Activated B cell treated with CpG ODN at 0.5 μM for 24 hours (primary cell): ENCODE measurements at places on chromosomes 5 and 9.

DNA sequence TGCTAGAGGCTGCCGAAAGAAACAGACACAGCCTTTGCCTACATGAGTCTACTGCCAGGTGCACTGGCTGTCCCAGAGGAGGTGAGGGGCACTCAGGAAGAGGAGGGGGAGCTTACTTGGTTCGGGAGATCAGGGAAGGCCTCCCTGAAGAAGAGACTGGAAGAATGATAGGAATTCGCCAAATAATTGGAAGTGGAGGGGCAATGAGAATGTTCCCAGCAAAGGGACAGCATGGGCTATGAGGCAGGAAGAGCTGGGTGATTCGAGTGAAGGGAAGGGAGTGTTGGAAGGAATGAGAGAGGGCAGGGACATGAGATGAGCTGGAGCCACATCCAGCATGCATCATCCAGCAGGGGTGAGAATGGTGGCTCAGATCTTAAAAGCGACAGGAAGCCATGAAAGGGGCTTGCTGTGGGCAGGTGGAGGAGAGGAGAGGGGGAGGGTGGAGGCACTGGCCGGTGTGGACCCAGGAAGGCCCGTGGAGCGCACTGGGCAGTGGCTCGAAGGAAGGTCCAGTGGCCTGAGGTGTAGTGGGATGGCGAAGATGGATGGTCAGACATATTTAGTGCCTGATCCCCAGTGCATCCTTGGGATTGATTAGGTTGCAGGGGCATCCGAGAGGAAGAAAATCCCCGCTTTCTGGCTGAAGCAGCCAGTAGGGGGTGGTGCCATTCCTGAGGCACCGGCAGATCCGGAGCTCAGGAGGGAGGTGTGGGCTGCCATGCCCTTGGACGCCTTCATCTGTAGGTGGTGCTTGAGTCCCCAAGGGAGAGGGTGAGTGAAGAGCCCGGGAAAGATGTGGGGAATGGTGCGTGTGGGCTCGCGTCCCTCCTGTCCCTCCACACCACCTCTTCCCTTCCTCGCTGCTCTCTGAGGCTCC, 53.5 kb upstream of the GARNL3 start:
- H3K27ac ChIP-seq = no peak overlapping the region
- H3K27me3 ChIP-seq = no peaks in the 10 kb centered on the region
- no peak overlapping the region for H3K4me3 ChIP-seq
- peaks cover 4% of the 10 kb centered on the region for H3K4me1 ChIP-seq
- no peaks in the 10 kb centered on the region for H3K36me3 ChIP-seq

- H3K27ac ChIP-seq = no peak overlapping the region
- H3K27me3 ChIP-seq = no peaks in the 10 kb centered on the region
- H3K4me1 ChIP-seq = peaks cover 11% of the 10 kb centered on the region
- no peak overlapping the region for H3K4me3 ChIP-seq
- peaks cover 9% of the 10 kb centered on the region for H3K36me3 ChIP-seq
Measured at GRCh38 chr9:130894546-130894945, 2.1 kb downstream of the QRFP start.

- H3K27me3 ChIP-seq = no peaks in the 10 kb centered on the region
- no peaks in the 10 kb centered on the region for H3K36me3 ChIP-seq
- no peak for DNase-seq
- H3K4me3 ChIP-seq = no peak overlapping the region
- H3K27ac ChIP-seq = no peak overlapping the region
- H3K4me1 ChIP-seq = no peaks in the 10 kb centered on the region
Measured at GRCh38 chr9:111118256-111118948, 80.1 kb upstream of the LPAR1 start.

DNA sequence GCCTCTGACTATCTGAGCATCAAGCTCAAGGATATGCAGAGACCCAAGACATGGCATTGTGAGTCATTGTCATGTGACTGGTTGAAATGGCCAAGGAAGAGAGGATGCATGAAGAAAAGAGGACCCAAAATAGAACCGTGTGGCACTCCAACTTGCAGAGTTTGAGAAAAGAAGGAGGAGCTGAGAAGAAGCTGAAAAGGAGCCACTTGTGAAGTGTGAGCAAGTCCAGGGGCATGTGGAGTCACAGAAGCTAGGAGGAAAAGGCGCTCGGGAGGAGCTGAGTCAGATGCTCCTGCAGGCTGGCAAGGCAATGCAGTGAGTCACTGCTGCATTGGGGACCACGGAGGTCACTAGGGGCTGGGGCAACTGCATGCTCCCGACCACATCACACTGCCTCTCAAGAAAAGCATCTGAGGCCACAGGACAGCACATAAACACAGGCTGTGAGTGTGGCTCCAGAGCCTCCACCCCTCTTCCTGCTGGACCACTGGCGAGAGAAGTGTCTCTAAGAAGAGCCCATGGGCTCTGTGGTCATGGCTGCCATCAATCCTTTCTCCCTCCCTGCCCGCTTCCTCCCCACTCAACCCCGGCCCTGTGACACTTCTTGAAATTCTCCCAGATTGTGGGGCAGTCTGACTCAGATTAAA, 197.6 kb downstream of the DRD1 start:
- peaks cover 3% of the 10 kb centered on the region for H3K27me3 ChIP-seq
- no peaks in the 10 kb centered on the region for H3K36me3 ChIP-seq
- DNase-seq = no peak
- H3K4me1 ChIP-seq = no peaks in the 10 kb centered on the region
- no peak overlapping the region for H3K27ac ChIP-seq

DNA sequence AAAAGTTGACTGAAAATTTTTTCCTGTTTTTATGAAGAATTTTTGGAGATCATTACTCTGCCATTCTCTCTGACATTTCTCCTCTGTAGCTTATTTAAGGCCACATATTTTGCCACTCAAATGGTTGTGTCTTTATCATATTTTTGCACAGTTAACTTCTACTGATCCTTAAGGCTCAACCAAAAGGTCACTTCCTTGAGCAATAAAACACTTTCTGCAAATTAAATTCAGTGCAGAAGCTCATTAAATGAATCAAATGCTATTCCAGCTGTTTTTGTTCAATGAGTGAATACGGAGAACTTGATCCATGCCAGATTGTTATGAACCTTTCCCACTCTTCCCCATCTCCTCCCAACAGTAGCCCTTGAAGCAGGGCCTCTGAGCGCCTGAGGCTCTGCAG, 93.8 kb upstream of the EPB41L4A start:
- H3K27me3 ChIP-seq = no peaks in the 10 kb centered on the region
- peaks cover 12% of the 10 kb centered on the region for H3K4me1 ChIP-seq
- H3K36me3 ChIP-seq = no peaks in the 10 kb centered on the region
- DNase-seq = no peak
- H3K27ac ChIP-seq = no peak overlapping the region

DNA sequence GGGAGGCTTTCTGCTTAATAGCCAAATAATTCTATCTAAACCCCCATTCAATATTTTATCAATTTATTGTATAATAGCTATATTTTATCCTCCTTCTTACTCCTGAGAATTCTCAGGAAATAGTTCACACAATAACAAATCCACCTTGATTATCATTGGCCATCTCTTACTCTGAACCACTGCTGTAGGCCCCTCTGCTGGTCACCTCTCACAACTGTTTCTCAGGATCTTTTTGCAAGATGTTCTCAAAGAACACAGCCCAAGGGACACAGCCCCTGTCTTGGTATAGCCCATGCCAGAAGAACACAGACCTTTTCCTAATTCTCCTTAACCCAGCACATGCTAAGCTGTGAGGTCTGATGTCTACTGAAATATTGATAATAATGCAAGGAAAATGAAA, 74.9 kb upstream of the HTR4 start:
- H3K27me3 ChIP-seq = peaks cover 5% of the 10 kb centered on the region
- H3K36me3 ChIP-seq = no peaks in the 10 kb centered on the region
- DNase-seq = no peak
- no peak overlapping the region for H3K4me3 ChIP-seq
- H3K4me1 ChIP-seq = peaks cover 8% of the 10 kb centered on the region

DNA sequence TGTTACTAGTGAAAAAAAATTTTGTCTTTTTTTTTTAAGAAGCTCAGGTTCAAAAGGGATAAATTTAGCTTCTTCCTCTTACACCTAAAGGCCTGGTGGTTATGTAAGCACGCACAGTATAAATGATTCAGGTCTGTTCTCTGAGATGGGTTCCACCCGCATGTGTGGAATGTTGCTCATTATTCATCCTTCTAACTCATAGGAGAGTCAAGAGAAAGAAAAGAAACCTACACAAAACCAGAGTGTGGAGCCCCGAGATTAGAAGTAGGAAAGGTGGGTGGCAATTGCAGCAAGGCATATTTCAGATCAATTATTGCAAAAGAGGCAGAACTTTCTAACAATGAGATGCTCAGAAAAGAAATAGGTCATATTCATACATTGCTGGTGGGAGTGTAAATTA, 13.5 kb downstream of the PLAC8L1 start:
- H3K4me3 ChIP-seq = no peak overlapping the region
- H3K27me3 ChIP-seq = no peaks in the 10 kb centered on the region
- no peaks in the 10 kb centered on the region for H3K36me3 ChIP-seq
- no peaks in the 10 kb centered on the region for H3K4me1 ChIP-seq

GRCh38 chr9:104858271-104858670, 69.7 kb downstream of the ABCA1 start:
- H3K36me3 ChIP-seq = peaks cover 61% of the 10 kb centered on the region
- no peak overlapping the region for H3K4me3 ChIP-seq
- peaks cover 36% of the 10 kb centered on the region for H3K4me1 ChIP-seq
- DNase-seq = no peak

GRCh38 chr5:127055880-127056653, 17.2 kb downstream of the C5orf63 start:
- H3K4me1 ChIP-seq = peaks cover 4% of the 10 kb centered on the region
- no peak for DNase-seq
- H3K27me3 ChIP-seq = no peaks in the 10 kb centered on the region
- peaks cover 58% of the 10 kb centered on the region for H3K36me3 ChIP-seq
- H3K27ac ChIP-seq = no peak overlapping the region

DNA sequence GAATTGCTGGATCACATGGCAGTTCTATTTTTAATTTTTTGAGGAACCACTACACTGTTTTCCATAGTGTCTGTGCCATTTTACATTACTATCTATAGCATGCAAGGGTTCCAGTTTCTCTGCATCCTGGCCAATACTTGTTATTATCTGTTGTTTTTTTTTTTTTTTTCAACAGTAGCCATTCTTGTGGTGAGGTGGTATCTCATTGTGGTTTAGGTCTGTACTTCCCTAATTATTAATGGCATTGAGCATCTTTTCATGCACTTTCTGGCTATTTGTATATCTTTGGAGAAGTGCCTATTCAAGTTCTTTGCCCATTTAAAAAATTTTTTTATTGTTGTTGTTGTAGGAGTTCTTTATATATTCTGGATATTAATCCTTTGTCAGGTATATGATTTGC, 97.7 kb downstream of the GDNF start:
- H3K36me3 ChIP-seq = peaks cover 60% of the 10 kb centered on the region
- no peak overlapping the region for H3K27ac ChIP-seq
- H3K4me3 ChIP-seq = no peak overlapping the region
- H3K27me3 ChIP-seq = no peaks in the 10 kb centered on the region
- no peak for DNase-seq

DNA sequence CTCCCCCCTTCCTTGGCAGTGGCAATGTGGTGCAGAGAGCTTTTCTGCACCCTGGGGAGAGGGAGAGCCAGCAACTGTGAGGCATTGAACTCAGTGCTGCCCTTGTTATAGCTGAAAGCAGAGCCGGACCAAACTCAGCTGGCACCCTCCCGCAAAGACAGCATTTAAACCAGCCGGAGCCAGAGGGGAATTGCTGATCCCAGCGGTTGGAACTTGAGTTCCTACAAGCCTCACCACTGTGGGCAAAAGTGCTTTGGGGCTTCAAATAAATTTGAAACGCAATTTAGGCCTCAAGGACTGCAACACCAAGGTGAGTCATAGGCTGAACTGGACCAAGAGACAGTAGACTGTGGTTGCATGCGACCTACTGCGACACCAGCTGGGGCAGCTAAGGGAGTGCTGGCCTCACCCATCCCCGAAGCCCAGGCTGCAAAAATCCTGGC, 207.6 kb upstream of the CDKN2B start:
- no peaks in the 10 kb centered on the region for H3K27me3 ChIP-seq
- DNase-seq = no peak
- H3K4me3 ChIP-seq = no peak overlapping the region
- H3K4me1 ChIP-seq = peaks cover 6% of the 10 kb centered on the region

- no peaks in the 10 kb centered on the region for H3K4me1 ChIP-seq
- H3K27me3 ChIP-seq = peaks cover 11% of the 10 kb centered on the region
- no peak overlapping the region for H3K4me3 ChIP-seq
- DNase-seq = no peak
- H3K27ac ChIP-seq = no peak overlapping the region
Measured at GRCh38 chr5:76143884-76144283, 60.7 kb downstream of the SV2C start.

- H3K27ac ChIP-seq = no peak overlapping the region
- H3K36me3 ChIP-seq = no peaks in the 10 kb centered on the region
- no peaks in the 10 kb centered on the region for H3K4me1 ChIP-seq
- no peak overlapping the region for H3K4me3 ChIP-seq
- DNase-seq = no peak
Measured at GRCh38 chr5:9466697-9467096, 79.2 kb downstream of the SEMA5A start.

- peaks cover 17% of the 10 kb centered on the region for H3K4me1 ChIP-seq
- no peaks in the 10 kb centered on the region for H3K36me3 ChIP-seq
Measured at GRCh38 chr5:172749881-172750633, 20.9 kb downstream of the DUSP1 start.

GRCh38 chr9:132002643-132003318, 76.9 kb downstream of the MED27 start:
- H3K36me3 ChIP-seq = peaks cover 15% of the 10 kb centered on the region
- no peaks in the 10 kb centered on the region for H3K27me3 ChIP-seq
- DNase-seq = no peak

DNA sequence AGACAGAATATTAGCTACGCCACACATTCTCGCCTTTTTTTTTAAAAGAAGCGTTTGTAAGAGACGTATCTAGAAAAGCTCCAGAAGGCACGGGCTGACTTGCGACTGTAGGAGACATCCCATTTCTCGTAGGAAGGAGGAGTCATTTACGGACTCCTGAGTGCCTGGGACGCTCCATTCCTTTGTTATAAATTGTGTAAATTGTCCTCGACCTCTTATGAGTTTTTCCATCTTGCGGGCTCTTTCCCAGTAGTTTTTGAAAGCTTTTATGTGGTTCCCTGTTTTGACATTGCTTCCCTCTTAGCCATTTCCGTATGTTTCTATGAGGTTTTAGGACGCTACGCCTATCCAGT, 1.0 kb downstream of the RABL6 start:
- DNase-seq = no peak
- peak overlapping the region; percentile 35 for H3K27ac ChIP-seq
- no peaks in the 10 kb centered on the region for H3K27me3 ChIP-seq
- H3K4me3 ChIP-seq = peak overlapping the region; percentile 82

DNA sequence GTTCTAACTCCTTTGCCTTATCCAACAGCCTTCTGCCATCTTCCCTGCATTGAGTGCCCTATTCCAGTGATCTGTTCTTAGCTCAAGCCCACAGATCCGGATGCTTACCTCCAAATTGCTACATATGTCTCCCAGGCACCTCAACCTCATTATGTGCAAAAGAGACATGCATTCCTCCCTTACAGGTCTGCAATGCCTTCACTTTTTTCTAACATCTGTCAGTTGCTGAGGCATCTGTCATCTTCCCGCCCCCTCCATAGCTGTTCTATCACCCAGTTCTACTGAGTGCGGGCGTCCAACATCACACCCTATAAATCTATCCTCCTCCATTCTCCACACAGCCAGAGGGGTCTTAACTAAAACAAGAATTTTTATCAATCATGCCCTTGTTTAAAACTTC, 20.1 kb downstream of the NMRK1 start:
- DNase-seq = no peak
- no peak overlapping the region for H3K4me3 ChIP-seq
- no peaks in the 10 kb centered on the region for H3K27me3 ChIP-seq
- H3K27ac ChIP-seq = no peak overlapping the region
- H3K36me3 ChIP-seq = no peaks in the 10 kb centered on the region
- peaks cover 9% of the 10 kb centered on the region for H3K4me1 ChIP-seq

- H3K27ac ChIP-seq = no peak overlapping the region
- H3K27me3 ChIP-seq = no peaks in the 10 kb centered on the region
- H3K4me3 ChIP-seq = no peak overlapping the region
- no peak for DNase-seq
Measured at GRCh38 chr9:127172066-127172707, 49.8 kb upstream of the ANGPTL2 start.
